Putamen (tissue), 1 donor: ENCODE measurements at places on chromosomes 4 and X.
A peak's percentile ranks its signal among the peaks of the same experiment; 100 is the strongest.

DNA sequence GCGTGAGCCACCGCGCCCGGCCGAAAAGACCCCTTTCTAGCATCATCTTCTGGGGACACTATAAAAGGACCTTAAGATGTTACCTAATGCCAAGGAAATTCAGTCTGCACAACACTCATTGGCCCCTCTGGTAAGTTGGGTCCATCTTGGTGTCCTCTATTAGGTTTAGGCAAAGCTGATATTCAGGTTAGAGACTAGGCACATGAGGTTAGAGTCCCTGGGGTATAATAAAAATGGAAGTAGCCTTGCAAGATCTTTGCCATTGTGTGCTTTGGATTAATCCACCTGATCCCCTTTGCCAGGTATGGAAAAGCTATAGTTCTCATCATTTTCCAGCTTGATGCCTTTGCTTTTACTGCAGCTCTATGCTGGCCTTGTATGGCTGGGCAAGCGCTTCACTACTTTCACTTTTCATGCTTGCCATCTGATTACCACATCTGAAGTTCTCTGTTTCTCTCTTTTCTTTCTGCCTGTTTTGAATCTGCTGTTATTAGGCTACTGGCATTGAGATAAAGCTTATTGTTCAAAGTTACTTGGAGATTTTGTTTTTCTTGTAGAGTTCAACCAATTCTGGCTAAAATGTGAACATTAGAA is 5.4 kb upstream of the ADH4 start:
- DNase-seq, result no peak

GRCh38 chr4:6595897-6596537 is 21.0 kb downstream of the MAN2B2 start:
- no peak for DNase-seq

DNA sequence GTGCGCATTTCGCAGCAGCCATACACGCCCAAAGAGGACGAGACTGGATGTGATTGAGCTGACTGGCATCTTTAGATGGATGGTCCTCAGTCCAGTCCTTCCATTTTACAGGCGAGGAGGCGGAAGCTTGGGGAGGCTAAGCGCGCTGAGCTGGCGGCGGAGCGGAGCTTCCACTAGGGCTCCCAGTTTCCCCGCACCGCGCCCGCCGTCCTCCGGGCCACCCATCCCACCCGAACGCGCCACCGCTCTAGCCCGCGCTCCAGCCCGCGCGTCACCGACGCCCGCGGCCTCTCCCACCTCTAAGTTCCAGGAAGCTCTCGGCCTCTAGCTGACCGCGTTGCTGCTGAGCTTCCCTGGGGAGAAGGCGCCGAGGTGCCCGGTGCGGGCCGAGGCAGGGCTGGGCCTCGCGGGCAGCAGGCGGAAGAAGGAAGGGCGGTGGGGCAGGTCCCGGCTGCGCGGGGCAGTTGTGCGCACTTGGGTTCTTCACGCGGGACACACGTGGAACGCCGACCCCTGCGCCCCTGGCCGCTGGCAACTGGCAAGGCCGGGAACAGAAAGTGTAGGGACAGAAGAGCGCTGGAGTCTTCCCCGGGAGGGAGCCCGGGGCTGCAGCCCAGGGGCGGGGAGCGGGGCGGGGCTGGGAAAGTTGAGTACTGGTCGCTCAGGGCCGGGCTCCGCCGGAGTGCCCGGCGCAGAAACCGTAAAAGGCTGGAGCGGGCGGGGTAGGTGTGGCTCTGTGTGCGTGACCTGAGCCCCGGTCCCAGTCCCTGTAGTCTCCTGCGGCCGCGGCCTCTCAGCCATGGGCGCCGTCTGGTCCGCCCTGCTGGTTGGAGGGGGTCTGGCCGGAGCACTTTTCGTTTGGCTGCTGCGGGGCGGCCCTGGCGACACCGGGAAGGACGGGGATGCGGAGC is at the start of gene STBD1:
Gene STBD1, plus strand, starts transcription at position 763 of the 911 bp plus-strand sequence. Its CDS starts 37 bp downstream, at position 800.
- DNase-seq, result peak; percentile 14

DNA sequence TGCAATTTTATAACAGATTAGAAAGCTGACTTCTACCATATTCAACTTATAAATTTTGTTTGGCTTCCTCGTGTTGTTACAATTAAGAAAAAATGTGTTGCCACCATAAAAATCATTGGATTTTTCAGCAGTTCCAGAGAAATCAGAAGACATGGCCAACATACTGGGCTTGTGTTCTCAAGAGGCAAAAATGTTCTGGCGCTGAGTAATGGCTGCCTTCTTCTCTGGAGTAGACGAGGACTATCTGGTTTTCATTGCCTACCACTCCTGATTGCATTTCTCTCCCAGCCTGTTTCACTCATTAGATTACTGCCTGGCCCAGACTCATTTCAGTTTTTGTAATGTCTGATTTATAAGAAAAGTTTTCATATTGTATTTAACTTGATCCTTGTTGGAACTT is 122.3 kb downstream of the ARHGAP10 start:
- DNase-seq, result no peak

DNA sequence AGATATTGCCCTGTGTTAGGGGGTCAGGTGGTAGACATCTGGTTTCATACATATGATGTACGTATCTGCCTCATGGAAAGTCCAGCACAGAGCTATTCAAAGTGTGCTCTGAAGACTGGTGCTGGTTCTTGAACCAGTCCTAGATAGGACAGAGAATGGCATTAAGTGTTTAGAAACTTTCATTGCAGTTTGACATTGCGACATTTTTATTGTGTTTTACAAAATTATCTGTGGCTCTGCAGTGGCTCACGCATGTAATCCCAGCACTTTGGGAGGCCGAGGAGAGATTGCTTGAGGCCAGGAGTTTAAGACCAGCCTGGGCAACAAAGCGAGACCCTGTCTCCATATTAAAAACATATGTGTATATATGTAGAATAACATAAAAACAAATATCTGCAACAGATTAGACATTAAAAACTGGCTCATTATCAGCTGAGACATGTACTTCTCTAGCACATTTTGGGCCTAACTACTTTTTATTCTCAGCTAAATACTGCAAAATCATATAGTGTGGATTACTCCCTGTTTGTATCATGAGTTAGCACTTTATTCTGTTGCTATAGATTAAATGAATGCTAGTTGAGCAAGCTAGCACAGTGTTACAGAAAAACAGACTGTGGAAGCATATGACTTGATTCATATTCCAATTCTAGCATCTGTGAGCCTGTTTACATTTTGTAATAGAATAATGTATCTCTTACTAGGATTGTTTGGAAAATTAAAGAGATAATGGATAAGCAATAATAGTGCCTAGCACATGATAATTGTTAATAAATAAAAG is 57.1 kb downstream of the USP9X start:
- DNase-seq, result no peak

DNA sequence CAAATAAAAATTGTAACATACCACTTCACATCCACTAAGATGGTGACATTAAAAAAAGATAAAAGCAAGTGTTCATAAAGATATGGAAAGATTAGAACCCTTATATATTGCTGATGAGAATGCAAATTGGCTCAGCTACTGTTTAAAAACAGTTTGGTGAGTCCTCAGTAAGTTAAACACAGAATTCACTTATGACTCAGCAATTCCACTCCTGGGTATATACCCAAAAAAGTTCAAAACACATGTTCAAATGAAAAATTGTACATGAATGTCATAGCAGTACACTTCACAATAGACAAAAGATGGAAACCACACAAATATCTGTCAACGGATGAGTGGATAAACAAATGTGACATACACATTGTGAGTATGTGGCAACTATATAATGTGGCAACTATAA is 39.0 kb downstream of the GABRA3 start:
- DNase-seq, result no peak

DNA sequence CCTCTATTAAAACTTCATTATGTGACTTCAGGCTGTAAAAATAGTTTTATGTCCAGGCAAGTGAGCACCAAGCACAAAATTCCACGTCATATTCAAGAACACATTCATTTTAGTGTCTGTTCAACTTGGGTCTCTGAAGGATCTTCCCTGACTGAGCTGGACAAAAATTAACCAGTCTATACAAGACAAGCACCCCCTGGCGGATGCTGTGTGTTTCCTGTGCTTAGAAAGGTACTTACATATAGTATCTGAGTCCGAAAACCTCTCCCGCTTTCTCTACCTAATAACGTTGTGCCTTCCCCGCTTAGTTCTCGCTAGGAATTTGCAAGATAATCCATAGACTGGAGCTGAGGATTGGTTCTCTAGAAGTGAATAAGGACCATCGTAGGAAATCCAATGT is 2214.5 kb upstream of the TENM3 start:
- DNase-seq, result peak; percentile 6
